NCI-H1417 (cell line): ENCODE measurements at places on chromosomes 13 and 19.

DNA sequence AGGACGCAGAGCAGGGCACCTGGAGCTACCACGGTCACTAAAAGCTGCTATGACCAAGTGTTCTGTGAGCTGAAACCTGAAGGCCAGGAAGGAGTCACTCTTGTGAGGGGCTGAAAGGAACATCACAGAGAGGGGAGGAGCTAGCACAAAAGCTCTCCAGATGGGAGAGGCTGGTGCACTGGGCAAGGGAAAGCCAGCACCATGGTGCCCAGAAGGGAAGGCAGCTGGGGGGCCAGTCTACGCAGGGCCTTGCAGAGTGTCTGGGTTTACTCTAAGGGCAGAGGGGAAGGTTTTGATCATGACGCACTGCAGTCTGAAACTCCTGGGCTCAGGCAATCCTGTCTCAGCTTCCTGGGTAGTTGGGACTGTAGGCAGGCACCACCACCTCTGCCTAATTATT lies 4.1 kb upstream of the ZNF580 start:
- no peak for DNase-seq

DNA sequence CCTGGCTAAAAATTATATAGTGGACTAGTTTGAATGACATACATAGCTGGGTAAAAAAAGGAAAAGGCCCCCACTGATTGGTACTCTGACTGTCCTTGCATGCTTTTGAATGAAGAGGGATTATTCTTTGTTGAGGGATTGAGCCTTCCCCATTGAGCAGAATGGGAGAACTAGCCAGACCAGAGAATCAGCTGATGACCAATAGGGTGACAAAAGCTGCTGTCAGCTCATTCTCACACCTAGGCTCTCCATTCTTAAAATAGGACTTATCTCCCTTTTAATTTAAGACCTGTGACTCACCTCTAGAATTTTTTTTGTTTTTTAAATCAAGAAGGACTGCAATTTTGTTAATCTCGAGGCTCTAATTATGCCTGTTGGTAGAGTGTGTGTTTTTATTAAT lies 79.3 kb downstream of the CRYL1 start:
- DNase-seq, result no peak

DNA sequence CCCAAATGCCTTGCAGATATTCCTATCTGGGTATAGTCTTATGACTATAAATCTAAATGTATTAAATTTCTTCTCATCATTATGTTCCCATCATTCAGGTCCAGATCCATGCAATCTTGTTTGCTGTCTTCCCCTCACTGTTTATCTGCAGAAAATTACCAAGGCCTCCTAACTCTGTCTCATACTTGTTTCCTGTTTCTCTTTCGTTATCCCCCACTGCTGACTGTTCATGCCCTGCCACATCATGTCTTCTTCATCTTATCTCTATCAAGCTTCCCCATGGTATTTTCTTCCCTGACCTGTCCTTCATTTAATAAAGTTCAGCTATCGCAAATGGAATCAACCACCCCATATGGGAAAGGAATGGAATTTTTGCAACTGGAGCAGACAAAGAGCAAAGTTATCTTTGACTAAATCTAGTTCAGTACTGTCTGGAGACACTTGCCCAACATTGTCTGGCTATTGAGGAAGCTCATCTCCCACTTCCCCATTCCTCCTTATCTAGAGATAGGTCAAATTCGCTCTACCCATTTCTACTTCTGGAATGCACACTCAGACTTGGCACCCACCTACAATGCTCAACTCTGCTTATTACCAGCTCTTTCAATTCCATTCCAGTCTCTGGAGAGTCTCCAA lies 1358.1 kb downstream of the EFNB2 start:
- DNase-seq, result no peak

DNA sequence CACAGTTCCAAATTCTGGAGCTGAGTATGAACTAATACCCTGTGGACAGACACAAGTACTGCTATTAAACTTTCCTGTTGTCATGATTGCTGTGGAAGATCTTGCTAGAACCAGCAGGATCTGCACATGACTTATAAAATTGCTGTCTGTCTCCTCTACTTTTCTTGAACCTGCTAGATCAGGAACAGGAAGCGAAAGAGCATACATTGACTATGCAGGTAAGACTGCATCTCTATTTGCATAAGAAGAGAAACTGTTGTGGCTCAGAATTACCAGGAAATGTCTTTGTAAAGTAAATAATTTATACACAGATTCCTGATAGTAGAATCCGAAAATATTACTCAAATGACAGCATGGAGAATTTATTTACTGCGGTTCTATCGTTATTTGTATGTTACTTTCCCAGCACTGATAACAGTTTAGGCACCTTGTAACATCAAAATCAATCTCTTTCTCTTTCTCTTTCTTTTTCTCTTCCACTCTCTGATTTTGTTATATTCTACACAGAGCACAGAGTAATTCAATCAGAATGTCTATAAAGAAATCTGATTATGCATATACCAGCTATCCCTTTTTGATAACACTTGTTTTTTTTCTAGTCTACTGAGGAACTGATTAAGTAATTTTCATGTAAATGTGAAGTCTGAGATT lies 226.5 kb downstream of the MYO16 start:
- DNase-seq, result no peak

GRCh38 chr19:28915202-28915601 lies 297.7 kb downstream of the UQCRFS1 start:
- no peak for DNase-seq

DNA sequence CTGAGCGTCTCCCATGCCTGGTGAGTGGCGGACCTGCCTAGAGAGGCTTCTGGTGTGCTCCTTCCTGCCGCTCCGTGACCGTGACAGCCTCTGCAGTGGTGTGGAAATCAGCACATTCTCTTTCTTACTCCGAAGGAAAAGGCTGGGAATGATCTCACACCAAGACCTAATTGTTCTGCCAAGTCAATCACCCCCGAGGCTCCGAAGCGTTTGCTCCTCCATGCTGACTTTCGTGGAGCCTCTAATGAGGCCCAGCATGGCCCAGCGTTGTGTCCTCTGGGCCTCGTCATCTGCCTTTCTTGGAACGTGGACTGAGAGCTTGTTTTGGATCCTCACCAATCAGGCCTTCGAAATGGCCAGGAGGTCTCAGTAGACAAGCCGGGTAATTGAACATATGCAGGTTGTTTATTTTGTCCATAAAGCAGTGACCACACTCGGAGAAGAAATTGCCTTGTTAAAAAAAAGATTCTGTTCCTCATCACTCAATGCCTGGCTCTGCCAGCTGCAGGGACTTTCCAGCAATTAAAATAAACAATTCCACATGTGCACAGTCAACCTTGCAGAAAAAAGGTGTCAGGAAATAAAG lies 107.1 kb downstream of the UBL3 start:
- DNase-seq, result no peak

DNA sequence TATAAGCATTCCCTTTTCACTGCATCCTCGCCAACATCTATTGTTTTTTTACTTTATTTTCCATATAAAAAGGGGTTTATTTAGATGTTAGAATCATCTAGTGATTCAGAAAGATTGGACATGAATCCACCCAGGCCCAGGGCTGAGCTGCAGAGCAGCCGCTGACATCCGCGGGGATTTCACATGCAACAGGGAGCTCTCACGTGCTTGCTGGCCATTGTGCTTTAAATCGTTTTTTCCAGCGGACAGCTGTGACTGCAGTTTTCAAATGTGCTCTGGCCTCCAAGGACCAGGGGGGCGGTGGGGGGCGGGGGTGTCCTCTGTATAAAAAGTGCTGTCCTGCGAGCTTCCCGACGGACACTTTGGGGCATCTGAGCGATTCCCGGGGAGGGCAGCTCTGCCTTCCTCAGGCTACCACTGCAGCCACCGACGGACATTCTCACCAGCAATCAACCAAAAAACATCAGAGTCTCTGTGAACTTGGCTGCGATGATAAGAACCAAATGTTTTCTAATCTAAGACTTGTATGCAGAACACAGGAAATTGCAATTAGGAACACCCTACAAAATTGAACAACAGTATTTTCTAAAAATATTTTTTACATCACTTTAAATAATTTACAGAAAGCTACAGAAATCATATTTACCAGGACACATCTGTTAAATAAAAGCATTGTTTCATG lies 12.6 kb downstream of the RB1 start:
- no peak for DNase-seq

DNA sequence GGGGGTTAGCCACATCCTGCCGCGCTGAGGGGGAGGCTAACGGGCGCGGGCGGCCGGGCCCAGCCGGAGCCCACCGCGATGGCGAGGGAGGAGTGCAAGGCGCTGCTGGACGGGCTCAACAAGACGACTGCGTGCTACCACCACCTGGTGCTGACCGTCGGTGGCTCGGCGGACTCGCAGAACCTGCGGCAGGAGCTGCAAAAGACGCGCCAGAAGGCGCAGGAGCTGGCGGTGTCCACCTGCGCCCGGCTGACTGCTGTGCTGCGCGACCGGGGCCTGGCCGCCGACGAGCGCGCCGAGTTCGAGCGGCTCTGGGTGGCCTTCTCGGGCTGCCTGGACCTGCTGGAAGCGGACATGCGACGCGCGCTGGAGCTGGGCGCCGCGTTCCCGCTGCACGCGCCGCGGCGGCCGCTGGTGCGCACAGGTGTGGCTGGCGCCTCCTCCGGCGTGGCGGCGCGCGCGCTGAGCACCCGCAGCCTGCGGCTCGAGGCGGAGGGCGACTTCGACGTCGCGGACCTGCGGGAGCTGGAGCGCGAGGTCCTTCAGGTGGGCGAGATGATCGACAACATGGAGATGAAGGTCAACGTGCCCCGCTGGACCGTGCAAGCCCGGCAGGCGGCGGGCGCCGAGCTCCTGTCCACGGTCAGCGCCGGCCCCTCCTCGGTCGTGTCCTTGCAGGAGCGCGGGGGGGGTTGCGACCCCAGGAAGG lies 692 bp downstream of the RGS9BP start:
- peak; percentile 55 for DNase-seq

DNA sequence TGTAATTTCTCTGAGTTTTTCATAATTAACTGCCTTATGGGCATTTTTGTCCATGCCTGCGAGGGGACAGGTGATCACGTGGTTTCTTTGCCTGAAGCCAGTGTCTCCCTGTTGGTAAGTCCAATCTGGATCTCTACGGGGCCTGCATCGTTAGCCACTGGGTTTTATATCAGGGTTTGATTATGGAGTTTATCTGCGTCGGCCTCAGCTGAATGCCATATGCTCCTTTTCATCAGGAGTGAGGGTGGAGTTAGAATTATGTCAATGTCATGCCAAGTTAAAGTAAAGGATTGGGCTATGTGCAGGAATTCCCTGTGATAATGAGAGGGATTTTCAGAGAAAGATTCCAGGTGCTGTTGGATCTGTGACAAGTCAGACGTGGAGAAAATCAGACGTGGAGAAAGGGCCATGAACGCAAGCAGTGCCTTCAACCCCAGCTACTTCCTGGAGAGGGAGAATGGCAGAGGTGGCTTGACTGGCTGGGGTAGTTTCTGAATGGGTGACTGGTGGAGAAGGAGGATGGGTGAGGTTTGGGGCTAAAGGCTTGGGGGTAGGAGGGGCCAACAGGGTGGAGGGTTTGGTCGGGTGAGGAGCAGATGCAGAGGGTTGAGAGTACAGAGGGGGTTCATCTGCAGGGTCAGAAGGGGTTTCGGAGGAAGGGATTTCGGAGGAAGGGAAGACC lies 24.3 kb downstream of the TMEM255B start:
- DNase-seq, result no peak

DNA sequence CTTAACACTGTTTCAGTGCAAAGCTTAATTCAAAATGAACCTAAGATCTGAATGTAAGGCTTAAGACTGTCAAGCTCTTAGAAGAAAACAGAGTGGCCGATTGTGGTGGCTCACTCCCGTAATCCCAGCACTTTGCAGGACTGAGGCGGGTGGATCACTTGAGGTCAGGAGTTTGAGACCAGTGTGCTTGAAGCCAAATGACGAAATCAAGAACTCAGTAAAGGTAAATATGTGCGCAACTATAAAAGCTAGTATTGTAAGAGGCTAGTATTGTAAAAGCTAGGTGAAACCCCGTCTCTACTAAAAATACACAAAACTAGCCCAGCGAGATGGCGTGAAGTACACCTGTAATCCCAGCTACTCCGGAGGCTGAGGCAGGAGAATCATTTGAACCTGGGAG lies 12.7 kb downstream of the ATP4B start:
- DNase-seq, result no peak

- no peak for DNase-seq
These were observed 3.4 kb downstream of the BSG start for GRCh38 chr19:575527-576506.

GRCh38 chr13:44158098-44158521 lies 215.5 kb upstream of the SERP2 start:
- DNase-seq, result no peak

GRCh38 chr13:98972059-98972458 lies 5.8 kb downstream of the DOCK9 start:
- DNase-seq, result no peak

DNA sequence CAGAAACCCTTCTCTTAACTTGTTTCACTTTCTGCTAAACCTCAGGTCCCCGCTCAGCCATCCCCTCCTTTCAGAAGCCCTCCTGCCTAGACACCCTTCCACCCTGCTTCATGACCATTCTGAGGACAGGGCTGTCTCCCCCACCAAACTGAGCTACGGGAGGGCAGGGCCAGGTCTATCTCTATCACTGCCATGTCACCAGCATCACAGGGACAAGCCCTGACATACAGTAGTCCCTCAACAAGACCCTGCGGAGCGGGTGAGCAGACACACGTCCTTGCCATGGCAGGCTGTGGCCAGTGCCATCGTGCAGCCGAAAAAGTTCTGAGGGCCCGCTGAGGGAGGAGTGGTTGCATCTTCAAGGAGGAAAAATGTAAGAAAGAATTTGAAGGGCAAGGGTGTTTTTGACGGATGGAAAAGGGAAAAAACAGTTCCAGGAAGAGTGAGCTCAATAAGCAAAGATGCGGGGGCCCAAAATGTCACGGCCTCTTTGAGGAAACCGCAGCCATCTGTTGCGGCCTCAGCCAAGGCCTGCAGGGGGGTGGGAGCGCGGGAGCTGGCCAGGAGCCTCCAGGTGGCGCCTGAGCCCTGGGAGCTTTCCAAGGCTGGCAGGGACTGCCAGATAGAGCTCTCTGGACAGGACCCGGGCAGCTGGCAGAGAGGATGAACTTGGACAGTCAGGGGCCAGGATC lies 8.1 kb downstream of the PTGIR start:
- DNase-seq, result peak; percentile 65

GRCh38 chr19:1554968-1555367 lies 13.2 kb downstream of the MEX3D start:
- no peak for DNase-seq

GRCh38 chr19:4866595-4867424 lies 657 bp downstream of the PLIN3 start:
- no peak for DNase-seq

- DNase-seq, result no peak
These were observed 3.0 kb downstream of the MZF1 start for GRCh38 chr19:58569943-58570670.
